ENCODE measurements at places on chromosomes 3 and 15. TPM values are rescaled to one million over a fixed set of nuclear protein-coding genes. Genes with fewer than 3 reads are reported as not detected.

Gene FGD5
- 0.32 TPM for total RNA-seq

GRCh38 chr3:118980832-118981231 lies 53.8 kb downstream of the IGSF11 start:
- no peak overlapping the region for H3K4me3 ChIP-seq
- no peak overlapping the region for H3K27ac ChIP-seq
- peaks cover 6% of the 10 kb centered on the region for H3K36me3 ChIP-seq
- peaks cover 59% of the 10 kb centered on the region for H3K4me1 ChIP-seq
- peak; percentile 41 for DNase-seq

- H3K27me3 ChIP-seq: peaks cover 10% of the 10 kb centered on the region
- no peaks in the 10 kb centered on the region for H3K36me3 ChIP-seq
- H3K27ac ChIP-seq: no peak overlapping the region
Observed at GRCh38 chr3:184688251-184688881, 23.5 kb downstream of the MAGEF1 start.

GRCh38 chr15:63597038-63597790 lies at the start of gene FBXL22:
Gene FBXL22, plus strand, starts transcription at chr15:63597387. Its CDS starts 6 bp downstream, at chr15:63597393.
- no peaks in the 10 kb centered on the region for H3K27me3 ChIP-seq
- H3K4me3 ChIP-seq: no peak within 1 kb of the TSS
- DNase-seq: no peak
- peaks cover 23% of the 10 kb centered on the region for H3K36me3 ChIP-seq
- peaks cover 68% of the 10 kb centered on the region for H3K4me1 ChIP-seq
- H3K27ac ChIP-seq: peak within 1 kb of the TSS; percentile 60
